ENCODE measurements at places on chromosomes 3 and 15. TPM values are rescaled to one million over a fixed set of nuclear protein-coding genes. Genes with fewer than 3 reads are reported as not detected.

Gene ROPN1
- total RNA-seq: 0.18 TPM

Gene SNTN
- not detected for total RNA-seq

Gene SIN3A
- 25.7 TPM for total RNA-seq

Gene FAIM
- 16.4 TPM for total RNA-seq

Gene HRH1
- 11.2 TPM for total RNA-seq

Gene NLGN1
- 2.0 TPM for total RNA-seq

Gene MITF
- total RNA-seq: 25.4 TPM

Gene SNX4
- 51.9 TPM for total RNA-seq

Gene CPNE9
- total RNA-seq: not detected

Gene RTP1
- total RNA-seq: not detected

Gene CHL1
- not detected for total RNA-seq

Gene CYP8B1
- not detected for total RNA-seq

Gene NR2E3
- 0.18 TPM for total RNA-seq

Gene ENTPD3
- not detected for total RNA-seq

Gene SYNM
- total RNA-seq: 1.1 TPM

Gene GPR160
- total RNA-seq: 0.71 TPM

Gene TMEM39A
- 45.0 TPM for total RNA-seq

Gene GOLGA8R
- 0.18 TPM for total RNA-seq

Gene RTP3
- total RNA-seq: not detected
